Fibroblast of mammary gland (primary cell): ENCODE measurements at places on chromosomes 6 and 20.

DNA sequence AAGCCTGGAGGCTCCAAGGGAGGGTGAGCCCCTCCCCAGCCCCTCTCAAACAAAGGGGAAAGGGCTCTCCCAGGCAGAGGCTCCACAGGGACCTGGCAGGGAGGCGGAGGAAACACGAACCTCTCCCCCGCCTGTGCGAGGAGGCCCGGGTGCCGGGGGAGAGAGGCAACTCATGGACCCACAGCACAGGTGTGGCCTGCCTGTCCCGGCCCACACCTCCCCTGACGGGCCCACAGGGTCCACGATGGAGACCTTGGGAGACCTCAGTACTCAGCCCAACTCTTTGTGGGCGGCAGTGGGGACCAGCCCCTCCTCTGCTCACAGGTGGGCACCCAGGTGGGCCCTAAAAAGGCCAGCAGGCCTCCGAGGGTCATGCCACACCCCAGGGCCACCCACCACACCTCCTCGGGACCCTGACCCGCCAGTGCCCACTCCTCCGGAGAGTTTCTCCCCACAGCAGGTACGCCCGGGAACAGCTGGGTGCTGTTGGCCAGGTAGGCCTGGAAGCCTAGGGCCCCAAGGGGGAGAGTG lies 12.2 kb downstream of the LAMA5 start:
- DNase-seq: no peak

- DNase-seq: peak; percentile 63
These were observed 36.2 kb upstream of the DSP start for GRCh38 chr6:7505189-7505699.

DNA sequence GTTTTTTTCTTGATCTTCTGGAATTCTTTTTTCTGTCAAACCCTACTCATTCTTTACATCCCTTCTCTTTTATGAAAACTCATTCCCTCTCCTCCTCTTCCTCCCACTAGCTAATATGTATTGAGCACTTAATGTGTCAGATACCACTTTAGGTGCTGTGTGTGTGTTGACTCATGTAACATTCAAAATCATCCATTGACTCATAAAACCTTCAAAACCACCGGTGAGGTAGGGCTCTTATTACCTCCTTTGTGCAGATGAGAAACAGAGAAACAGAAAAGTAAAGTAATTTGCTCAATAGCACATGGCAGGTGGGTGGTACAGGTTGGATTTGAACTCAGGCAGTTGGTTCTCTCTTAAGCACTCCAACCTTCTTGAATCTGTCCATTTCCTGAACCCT lies 136.3 kb upstream of the NEDD9 start:
- DNase-seq: no peak

DNA sequence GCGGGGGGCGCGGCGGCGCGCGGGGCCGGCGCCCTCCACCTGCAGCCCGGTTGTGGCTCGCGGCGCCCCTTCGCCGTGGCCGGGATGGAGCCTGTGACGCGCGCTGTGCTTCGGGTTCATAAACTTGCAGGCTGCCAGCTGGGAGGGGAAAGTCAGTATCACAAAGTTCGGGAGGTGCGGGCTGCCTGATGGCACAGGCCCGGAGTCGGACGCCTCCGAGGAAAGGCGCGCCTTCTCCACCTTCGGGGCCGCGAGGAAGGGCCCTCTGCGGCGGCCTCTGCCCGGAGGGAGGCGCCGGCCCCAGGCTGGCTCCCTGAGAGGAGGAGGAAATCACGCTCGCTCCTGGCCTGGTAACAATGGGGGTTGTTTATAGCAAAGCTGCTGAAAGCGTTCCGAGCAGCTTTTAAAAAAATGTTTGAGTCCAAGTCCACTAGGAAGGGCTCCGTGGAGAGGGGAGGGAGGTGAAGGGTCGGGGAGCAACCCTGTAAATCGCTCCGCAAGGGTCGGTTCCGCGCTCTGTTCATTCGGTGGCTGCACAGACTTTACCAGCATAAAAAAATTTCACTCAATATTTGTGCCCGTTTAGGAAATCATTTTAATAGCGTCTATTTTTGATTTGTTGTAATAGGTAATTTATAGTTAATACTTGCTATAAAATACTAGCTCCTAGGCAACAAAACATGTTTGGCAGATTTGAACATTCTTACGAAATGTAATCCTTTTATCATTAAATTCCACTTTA lies 1.0 kb downstream of the AFDN start:
- no peak for DNase-seq

- peak; percentile 10 for DNase-seq
These were observed 891 bp upstream of the POU3F2 start for GRCh38 chr6:98833307-98834059.

GRCh38 chr6:4021854-4022695 lies 56.9 kb downstream of the FAM217A start:
- DNase-seq: peak; percentile 30

DNA sequence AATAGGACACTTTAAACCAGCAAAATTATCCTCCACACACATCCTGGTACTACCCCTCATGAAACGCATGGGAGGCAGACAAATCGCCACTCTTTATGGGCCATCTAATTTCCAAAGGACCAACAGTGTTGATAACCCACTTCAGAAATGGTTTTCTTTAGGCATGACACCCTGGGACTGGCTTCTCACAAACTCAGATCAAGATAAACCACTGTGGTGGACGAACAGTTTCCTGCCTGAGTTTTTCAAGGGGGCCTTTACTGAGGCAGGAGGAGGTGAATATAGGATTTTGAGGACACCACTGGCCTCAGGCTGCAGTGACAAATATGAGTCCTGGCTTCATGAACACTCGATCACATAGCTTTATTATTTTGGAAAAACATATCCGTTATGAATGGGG lies 26.0 kb downstream of the TRAM2 start:
- DNase-seq: no peak

DNA sequence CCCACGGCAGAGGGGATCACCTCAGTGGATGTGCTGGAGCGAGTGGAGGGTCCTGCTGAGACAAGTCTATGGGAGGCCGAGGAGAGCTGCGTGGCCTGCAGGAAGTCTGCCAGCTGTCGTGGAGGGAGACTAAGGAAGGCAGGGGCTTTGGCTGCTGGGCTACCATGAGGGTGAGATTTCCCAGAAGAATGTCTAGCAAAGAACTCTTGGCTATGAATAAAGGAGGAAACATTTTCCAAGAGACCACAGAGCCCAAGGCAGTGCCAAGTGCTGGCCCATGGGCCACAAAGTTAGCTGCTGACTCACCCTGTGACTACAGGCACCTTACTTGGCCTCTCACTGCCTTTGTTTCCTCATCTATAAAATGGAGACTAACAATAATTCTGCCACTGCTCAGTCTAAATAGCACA lies 73.4 kb downstream of the PRDM1 start:
- DNase-seq: peak; percentile 96

DNA sequence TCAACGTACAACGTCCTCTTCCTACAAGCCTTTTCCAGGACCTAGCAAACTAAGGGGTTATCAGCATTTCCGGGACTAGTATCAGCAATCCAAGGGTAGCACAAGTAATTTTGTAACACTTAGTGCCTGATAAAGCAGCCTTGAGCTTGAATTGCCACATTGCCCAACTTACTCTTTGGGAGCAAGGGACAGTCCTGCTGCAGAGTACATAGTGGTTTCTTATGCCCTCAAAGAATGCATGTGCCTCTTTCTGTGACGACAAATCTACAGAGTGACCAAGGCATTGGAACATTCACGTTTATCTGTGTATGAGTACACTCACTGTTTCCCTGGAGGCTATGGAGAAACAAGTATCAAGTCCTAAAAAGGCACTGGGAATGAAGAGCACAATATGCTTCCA lies 3.2 kb upstream of the ID4 start:
- DNase-seq: no peak

GRCh38 chr20:37236462-37236861 lies 25.2 kb downstream of the GHRH start:
- DNase-seq: no peak

DNA sequence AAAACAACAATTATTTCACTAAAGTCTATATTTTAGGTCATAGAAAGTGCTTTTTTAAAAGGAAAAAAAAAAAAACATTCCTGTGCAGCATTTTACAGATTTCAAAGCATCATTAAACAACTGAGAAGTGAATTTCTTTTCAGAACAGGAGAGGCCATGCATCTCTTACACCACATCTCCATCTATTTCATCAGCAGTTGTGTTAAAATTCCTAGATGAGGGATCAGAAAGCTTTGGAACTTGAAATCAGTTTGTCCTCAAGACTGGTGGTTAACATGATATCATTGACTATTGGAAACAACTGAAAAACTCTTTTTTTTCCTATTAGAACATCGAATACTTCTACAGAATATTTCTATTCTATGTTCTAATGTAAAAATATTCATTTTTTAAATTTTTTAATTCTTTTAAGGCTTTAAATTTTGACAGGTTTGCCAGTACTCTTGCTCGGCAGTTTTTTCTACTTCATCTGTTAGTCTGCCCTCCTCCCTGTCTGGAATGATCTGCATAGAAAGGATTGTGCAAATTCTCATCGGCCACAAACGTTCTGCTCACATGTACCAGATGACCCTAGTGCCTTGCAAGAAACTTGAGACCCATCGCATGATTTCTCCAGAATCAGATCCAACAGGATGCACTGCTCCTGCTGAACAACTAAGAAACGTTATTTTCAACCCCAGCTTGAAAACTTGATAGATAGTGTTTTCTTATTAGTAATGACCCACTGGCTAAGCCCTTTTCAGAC lies 411.0 kb upstream of the AGPAT4 start:
- DNase-seq: peak; percentile 11

DNA sequence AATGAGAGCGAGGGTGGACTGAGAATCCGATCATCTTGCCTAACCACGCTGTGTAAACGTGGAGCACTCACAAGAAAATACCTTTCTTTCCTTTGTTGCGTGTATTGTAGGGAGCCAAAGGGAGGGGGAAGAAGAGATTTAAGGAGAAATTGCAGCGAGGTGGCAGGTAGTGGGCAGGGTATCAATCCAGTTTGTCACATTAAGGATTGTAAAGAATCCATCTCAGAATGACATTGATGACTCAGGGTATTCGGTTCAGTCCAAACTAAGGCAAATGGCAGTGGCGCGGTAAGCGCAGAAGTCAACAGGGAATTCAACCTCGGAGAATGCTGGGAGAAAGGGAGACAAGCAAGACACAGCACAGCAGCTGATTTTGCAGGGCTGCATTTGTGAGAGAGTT lies 146.2 kb downstream of the ID4 start:
- DNase-seq: no peak

- DNase-seq: peak; percentile 52
These were observed 7.3 kb downstream of the VWA7 start for GRCh38 chr6:31769684-31770371.

DNA sequence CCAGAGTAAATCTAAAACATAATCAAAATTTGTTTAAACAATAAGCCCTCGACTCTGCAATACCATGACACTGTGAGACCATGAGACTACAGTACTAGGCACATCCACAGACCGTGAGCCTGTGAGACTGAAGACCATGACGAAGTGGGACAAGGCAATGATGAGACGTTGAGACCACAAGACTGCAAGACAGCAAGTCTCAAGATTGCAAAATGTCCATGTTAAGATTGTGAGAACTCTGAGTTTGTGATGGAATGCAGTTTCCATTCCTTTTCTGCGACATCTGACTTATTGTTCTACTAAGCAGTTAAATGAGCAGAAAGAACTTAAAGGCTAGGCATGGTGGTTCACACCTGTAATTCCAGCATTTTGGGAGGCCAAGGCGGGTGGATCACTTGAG lies 102.1 kb upstream of the PHACTR1 start:
- no peak for DNase-seq

DNA sequence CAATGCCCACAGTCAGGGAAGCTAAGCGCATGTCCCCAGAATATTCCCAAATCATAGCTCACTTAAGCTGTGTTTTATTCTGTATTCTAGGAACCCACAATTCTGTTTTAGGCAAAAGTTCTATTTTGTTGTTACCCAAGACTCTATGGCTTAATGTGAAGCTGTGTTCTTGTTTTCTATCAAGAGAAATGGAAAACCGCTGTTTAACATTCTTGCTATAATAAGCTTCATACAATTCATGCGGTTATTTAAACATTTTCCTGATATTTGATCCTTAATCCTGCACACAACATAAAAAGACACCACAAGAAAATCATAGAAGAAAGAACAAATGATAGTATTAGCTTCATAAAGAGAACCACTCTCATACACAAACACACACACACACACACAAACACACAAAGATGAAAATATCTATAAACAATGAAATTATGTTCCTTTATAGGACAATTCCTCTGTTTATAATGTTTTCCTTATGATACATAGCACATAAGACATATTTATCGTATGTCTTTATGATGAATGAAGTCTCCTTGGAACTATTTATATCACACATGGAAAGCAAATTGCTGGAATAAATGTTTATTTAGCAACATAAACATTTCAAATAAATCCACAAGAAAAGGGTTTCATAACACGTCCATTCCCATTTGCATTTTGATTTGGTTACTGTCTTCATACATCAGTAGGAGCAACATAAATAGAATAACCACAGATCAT lies 16.4 kb upstream of the COL21A1 start:
- no peak for DNase-seq

GRCh38 chr6:118100717-118101116 lies 193.7 kb downstream of the SLC35F1 start:
- DNase-seq: no peak

- DNase-seq: peak; percentile 94
These were observed 2.8 kb upstream of the MAPK13 start for GRCh38 chr6:36127462-36128016.

GRCh38 chr6:13572951-13573654 lies 1.3 kb upstream of the SIRT5 start:
- DNase-seq: no peak

DNA sequence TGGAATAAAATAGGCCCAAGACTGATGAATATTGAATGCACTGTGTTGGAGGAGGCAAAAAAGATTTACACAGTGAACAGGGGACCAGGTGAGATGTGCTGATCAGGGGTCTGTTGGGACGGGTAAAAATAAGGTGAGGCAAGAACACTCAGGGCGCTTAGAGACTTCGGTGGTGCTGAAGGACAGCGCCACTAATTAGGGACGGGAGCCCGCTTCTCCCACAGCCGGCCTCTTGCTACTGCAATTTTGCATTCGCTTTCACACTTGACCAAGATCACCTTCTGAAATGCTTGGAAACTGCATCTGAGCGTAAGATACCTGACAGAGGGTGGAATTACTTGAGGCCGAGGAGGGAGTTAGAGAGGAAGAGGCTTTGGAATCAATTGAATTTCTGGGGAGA lies 7.3 kb downstream of the TFAP2D start:
- DNase-seq: peak; percentile 4

DNA sequence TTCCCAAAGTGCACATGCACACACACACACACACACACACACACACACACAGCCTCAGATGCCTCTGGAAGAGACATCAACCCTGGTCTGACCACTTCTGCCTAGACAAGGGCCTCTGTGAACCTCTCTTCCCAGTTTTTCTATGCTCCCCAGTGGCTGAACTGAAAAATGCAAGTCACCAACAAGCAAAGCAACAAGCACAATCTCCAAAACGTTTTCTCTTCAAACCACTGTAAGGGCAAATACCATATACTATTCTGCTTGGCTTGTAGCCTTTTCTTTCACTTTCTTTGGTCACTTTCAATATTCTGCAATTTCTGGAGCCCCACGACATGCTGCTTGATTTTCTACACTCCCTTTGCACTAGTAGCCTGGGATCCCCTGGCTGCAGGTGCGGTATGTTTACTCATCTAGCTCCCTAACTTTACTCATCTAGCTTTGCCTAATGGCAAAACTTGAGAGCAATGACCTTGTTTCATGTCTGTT lies 121.4 kb upstream of the DST start:
- DNase-seq: peak; percentile 56

- no peak for DNase-seq
These were observed 20.7 kb upstream of the BPI start for GRCh38 chr20:38283236-38283635.
